Kasumi-1 (cell line): ENCODE measurements at places on chromosomes 13 and 19.

GRCh38 chr13:48636550-48636949, 17.2 kb upstream of the CYSLTR2 start:
- no peak for DNase-seq

DNA sequence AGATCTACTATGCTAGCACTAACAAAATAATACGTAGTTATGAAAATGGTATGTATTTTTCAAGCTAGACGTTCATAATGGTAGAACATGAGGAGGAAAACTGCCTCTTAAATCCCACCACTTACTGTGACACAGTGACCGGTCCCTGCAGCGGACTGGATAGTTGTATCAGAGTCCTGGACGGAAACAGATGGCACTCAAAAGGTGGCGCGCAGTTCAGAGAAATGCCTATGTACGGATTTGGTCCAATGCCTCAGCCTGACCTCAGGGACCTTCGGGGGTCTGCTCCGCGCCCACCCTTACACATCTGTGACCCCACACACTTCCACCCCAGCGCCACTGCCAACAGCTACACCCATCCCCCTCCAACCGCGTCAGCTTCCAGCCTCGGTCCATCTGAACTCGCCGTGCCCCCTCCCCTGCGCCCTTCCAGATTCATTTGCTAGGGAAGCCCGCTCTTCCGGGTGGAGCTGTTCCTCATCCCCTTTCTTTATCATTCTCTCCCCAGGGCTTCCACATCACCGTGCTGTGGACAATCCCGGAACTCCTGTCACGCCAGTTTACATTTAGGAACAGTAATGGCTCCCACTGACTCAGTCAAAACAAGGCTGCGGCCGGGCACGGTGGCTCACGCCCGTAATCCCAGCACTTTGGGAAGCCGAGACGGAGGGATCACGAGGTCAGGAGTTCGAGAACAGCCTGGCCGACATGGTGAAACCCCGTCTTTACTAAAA, 792 bp upstream of the LENG8 start:
- DNase-seq: peak; percentile 44

DNA sequence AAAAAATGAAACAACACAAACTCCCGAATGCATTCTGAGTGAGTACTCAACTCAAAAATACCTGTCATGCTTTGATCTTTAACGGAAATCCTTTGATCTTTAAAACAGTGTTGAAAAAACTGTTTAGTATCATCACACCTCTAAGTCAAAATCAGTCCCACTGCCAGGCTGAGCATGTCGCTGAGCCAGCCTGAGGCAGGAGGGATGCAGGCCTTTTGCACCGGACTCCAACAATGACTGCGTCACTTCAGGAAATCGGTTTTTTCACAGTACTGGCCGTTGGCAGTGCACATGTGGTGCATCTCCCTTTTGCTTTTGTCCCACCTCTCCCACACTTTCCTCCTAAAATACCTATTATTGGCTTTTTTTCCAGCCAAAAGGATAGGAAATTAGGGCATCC, 78.2 kb downstream of the SHISA2 start:
- DNase-seq: no peak

GRCh38 chr13:32036126-32036695, 4.6 kb downstream of the FRY start:
- peak; percentile 6 for DNase-seq

DNA sequence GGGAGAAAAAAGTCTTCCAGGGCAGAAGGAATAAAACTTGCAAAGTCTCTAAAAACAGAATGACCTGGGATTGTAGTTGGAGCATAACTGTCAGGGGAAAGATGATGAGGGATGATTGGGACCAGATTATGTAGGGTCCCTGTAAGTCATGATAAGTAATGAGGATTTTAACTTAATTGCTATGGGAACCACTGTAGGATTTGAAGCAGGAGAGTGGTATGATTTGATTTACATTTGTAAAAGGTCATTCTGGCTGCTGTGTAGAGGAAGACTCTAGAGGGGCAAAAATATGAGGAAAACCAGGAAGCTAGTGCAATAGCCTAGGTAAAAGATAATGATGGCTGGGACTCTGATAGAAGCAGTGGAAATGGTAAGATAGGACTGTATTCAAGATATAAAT, 900.2 kb downstream of the DIAPH3 start:
- no peak for DNase-seq

- no peak for DNase-seq
These were observed 42.6 kb upstream of the STK24 start for GRCh38 chr13:98619556-98619955.

GRCh38 chr19:50658441-50659317, 9.4 kb downstream of the C19orf81 start:
- peak; percentile 78 for DNase-seq

DNA sequence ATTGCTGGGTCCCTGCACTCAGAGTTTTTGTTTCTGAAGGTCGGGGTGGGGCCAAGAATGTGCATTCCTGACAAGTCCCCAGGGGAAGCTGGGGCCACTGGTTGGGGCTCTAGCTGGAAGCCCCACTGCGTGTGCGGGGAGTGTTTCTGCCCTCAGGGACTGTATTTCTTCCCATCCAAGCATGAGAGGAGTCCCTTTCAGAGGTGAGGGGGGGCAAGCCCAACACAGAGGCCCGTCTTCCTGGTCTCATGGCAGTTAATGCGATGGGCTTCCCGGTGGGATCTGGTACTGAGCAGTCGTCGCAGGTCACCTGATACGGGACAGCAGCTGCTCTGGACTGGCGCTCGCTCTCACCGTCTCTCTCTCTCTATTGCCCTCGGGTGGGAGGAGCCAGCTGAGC, 50.4 kb downstream of the GPR12 start:
- DNase-seq: no peak

DNA sequence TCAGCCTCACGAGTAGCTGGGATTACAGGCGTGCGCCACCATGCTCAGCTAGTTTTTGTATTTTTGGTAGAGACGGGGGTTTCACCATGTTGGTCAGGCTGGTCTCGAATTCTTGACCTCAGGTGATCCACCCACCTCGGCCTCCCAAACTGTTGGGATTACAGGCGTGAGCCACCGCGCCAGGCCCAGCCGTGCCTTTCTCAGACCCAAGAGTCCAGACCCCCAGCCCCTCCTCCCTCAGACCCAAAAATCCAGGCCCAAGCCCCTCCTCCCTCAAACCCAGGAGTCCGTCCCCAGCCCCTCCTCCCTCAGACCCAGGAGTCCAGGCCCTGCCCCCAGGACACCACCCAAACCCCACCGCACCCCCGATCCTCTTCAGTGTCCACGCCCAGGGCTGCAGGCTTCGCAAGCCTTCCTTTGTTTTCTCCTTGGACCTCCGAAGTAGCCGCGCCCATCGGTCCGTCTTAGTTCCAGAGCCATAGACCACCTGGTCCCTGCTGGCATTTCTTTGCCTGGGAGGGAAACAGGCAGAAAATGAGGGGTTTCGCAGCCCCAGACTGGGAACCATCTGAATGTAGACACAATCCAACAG, 3.7 kb downstream of the TMC4 start:
- no peak for DNase-seq

DNA sequence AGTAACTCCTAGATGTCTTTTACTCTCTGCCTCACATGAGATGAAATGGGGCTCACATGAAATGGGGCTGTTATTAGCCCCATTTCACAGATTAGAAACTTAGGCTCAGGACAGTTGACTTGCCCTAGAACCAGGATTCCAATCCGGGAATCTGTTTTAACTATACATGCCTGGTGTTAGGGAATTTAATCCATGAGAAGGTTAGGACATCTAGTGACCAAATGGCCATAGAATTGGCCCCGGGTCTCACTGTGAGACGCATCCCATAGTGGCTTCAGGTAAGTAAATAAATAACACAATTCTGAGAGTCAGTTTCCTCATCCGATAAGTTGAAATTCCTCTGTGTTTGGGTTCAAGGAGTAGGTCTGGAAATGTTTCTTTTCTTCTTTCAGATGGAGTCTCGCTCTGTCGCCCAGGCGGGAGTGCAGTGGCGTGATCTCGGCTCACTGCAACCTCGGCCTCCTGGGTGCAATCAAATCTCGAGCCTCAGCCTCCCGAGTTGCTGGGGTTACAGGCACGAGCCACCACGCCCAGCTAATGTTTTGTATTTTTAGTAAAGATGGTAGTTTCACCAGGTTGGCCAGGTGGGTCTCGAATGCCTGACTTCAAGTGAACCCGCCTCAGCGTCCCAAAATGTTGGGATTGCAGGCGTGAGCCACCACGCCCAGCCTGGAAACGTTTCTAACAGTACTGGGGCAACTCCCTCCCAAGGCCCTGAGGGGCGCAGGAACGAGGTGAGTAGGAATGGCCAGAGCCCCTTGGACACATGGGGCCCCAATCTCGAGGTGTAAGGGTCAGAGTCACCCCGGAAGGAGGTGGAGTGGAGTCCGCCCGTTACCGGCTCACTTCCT, 1.2 kb upstream of the ZNF574 start:
- DNase-seq: no peak

- no peak for DNase-seq
These were observed 11.9 kb downstream of the APC2 start for GRCh38 chr19:1461862-1462261.

GRCh38 chr19:41324921-41325639, 15.1 kb downstream of the CCDC97 start:
- no peak for DNase-seq

DNA sequence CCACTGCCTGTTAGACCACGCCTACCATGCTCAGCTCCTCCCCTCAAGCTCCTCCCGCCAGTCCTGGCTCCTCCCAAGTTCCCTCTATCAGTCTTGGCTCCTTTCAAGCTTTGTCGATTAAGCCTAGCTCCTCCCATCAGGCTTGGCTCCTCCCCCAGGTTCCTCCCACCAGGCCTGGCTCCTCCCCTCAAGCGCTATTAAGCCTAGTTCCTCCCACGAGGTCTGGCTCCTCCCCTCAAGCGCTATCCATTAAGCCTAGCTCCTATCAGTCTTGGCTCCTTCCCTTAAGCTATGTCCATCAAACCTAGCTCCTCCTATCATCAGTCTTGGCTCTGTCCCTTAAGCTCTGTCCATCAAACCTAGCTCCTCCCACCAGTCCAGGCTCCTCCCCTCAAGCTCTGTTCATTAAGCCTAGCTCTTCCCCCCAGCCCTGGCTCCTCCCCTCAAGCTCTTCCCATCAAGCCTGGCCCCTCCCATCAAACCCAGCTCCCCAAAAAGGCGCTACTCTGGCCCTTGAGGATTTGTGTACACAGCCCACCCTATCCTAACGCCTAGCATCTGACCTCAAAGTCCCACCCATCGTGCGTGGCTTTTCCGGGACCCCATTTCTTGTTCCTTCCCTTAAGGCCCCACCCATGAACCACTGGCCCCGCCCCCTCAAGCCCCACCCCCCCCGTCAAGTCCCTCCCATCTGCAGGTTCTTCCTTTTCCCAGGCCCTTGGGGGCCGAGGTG, 10.0 kb downstream of the CAMSAP3 start:
- DNase-seq: peak; percentile 27

DNA sequence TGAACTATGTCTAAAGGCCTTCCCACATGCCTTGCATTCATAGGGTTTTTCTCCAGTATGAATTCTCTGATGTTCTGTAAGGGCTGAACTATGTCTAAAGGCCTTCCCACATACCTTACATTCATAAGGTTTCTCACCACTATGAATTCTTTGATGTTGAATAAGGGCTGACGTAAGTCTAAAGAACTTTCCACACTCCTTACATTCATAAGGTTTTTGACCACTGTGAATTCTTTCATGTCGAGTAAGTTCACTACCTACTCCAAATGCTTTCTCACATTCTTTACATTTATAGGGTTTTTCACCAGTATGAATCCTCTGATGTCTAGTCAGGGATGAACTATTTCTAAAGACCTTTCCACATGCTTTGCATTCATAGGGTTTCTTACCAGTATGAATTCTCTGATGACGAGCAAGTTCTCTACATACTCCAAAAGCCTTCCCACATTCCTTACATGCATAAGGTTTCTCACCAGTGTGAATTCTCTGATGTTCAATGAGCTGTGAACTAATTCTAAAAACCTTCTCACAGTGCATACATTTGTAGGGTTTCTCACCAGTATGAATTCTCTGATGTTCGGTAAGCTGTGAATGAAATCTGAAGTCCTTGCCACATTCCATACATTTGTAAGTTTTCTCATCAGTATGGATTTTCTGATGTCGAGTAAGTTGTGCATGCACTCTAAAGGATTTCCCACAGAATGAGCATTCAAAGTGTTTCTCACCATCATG, 19.1 kb upstream of the ZNF260 start:
- no peak for DNase-seq

DNA sequence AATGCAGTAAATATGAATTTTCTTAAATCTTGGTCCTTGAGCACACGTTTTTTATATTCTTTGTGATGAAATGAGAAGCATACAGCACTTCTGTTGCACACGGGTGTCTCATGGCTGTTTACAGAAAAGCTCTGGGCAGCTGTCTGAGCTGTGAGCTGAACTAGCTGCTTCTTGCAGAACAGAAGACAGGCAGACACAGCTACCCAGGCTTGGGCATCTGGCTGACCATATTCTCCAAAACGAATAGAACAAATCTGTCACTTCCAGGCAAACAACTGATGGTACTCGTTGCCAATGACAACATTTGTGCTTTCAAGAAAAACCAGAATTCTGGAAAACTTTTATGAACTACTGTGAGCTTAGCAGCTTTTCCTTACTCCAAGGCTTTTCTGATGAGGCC, 16.2 kb downstream of the PCID2 start:
- DNase-seq: no peak

GRCh38 chr13:111895896-111896821, 170.8 kb upstream of the SOX1 start:
- no peak for DNase-seq

DNA sequence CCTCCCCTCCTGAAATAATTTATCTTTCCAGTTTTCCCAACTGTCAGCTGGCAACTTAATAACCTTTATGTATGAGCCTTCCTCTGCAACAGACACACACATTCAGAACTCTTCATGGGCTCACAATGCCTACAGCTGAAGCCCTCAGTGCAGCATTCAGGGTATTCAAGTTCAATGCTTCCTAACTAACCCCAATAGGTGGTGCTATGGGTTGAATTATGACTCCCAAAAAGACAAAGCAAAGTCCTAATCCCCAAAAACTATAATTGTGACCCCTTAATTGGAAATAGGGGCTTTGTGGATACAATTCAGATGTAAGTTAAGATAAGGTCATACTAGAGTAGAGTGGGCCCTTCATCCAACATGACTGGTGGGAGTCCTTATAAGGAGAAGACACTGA, 202.2 kb downstream of the SUCLA2 start:
- peak; percentile 36 for DNase-seq

DNA sequence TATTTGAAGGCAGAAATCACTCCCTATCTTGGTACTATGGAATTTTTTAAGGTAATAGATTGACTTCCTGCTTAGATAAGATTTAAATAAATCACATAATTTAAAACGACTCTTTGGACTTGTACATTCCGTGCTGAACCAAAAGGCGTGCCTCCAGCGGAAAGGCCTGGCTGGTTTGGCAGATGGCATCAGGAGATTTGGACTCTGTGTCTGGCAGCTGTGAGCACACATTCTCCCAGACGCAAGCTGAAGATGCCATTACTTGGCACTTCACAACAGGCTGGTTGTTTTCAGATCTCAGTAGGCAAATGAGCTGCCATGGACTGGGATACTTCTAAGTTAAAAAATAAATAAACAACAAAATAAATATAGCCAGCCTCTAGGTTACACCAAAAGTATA, 104.5 kb upstream of the SLC15A1 start:
- DNase-seq: no peak

GRCh38 chr13:31538067-31539042, 201.0 kb upstream of the RXFP2 start:
- peak; percentile 49 for DNase-seq

- DNase-seq: peak; percentile 45
These were observed 217.2 kb downstream of the LACC1 start for GRCh38 chr13:44096901-44097300.
